AG09319 (cell line): ENCODE measurements at places on chromosomes 6 and 20.
A peak's percentile ranks its signal among the peaks of the same experiment; 100 is the strongest.

DNA sequence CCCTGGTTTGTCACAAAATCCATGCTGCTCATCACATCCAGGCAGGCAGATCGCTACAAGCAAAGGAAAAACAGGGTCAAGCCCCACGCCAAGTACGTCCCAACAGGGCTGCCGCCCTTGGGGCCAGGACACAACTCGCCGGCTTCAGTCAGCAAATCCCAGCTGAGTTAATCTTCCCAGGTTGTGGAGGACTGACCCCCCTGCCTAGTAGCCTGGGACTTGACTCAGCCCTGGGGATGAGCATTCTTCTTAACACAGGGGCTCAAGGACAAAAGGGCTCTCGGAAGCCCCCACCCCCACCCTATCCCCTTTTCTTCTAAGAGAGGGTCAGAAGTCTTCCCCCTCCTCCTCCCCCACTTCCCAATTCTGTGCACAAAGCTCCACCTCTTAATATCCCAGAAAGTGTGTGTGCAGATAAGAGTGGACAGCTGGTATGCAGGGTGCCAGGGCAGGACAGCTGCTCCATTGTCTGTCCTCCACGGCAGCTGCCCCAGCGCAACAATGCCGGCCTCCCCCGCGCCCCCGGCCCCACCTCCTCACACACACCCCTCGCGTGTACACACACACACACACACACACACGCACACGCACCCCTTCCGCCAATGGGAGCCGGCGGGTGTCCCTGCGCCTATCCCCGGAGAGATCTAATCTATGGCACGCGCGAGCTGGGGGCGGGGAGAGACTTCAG is 4.5 kb downstream of the DLL1 start:
- DNase-seq, result no peak

DNA sequence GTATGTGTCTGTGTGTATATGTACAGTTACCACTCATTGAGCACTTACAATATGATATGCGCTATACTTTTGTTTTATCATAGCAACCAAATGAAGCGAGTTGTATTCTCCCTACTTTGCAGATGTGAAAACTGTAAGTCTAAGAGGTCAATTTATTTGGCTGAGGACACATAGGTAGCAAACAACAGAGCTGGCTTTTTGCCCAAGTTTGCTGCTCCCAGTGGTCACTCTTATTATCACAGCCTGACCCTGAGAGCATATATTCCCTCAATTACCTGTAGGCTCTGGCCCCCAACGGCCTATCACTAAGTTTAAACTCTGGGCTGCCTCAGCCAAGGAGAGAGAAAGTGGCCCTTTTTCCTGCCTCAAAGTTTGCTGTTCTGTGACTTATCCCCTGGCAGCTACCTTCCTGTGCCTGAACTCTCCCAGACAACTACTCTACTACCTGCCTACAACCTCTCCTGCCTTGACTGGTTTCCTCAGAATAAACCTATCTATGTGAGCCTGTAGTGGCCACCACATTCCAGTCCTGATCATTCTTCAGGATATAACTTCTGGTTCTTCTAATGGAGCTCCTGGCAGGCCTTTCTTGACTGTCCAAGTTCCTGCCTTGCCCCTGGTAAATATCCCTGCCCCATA is 221.8 kb downstream of the FRK start:
- DNase-seq, result no peak

- no peak for DNase-seq
These were observed 17.6 kb downstream of the ARID1B start for GRCh38 chr6:156794546-156795354.

DNA sequence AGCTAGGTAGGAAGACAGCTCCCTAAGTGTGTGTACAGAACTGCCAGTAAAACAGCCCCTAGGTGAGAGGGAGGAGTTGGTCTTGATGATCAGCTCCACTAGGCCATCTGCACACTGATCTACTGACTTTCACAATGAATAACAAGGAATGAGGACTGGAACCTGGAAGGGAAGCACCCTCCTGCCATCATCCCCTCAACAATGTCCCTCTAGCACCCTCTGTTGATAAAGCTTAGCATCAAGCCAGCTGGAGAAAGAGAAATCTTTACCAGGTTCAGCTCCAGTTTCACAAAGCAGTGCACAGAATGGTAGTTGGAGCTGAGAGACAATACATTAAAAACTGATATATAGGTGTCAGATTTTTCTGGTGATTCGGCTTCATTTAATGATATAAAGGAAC is 57.2 kb upstream of the IRAK1BP1 start:
- peak; percentile 1 for DNase-seq

DNA sequence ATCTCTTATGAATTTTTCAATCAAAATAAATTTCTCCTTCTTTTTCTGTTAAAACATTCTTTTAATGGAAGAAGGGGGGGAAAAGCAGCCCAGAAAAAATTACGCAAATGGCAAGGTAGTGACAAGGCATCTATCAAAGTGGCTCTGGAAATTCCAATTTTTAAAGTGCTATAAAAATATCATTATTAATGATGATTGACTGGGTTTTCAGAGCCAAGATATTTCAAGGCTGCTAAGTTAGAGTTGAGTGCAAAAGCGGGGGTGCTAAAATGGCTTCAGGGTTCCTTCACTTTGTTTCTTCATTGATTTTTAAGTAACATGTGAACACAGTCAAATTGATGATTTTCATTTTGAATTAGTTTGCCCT is 171.6 kb upstream of the CITED2 start:
- no peak for DNase-seq

- no peak for DNase-seq
These were observed 96.9 kb upstream of the FOXQ1 start for GRCh38 chr6:1215023-1215422.

DNA sequence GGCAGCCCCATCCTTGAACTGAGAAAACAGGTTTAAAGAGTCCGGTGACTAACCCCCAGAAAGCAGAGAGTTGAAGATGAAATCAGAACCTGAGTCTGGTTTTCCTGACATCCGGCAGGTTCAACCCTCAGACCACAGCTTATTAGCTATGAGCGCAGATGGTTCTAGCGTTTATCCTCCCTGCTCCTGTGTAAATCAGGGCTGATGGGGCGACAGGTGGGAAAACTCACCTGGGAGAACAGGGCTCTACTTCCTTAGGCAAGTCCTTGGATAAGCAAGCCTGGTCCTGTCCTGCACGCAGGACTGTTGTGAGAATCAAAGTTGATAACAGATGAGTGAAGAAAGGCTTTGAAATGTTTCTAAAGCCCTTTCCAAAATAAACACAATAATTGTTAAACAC is 31.4 kb downstream of the GHRH start:
- no peak for DNase-seq

- DNase-seq, result no peak
These were observed 30.4 kb upstream of the PREX1 start for GRCh38 chr20:48858075-48858790.

DNA sequence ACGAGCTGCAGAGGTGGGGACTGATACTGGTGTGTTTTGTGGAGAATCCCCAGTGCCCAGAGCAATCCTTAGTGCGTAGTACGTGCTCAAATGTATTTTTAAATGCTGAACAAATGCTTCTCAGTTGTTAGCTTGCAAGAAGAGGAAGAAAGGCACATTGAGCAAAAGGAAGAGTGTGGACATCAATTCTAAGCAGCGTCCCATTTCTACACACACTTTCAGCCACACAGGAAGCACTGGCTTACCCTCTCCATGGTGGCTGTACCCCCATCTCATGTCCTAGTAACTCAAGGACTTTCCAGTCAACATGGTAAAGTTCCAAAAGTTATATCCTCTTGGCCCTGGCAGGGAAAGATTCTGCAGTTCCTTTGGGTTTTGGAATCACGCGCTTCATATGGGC is 98.8 kb upstream of the NXT1 start:
- no peak for DNase-seq

- DNase-seq, result no peak
These were observed 14.5 kb downstream of the ARHGAP18 start for GRCh38 chr6:129695373-129696027.

- DNase-seq, result no peak
These were observed 27.8 kb upstream of the CRIP3 start for GRCh38 chr6:43336382-43336781.

- peak; percentile 75 for DNase-seq
These were observed 16.0 kb downstream of the DSE start for GRCh38 chr6:116386581-116387299.

- DNase-seq, result no peak
These were observed 29.9 kb downstream of the EZR start for GRCh38 chr6:158789115-158789917.

DNA sequence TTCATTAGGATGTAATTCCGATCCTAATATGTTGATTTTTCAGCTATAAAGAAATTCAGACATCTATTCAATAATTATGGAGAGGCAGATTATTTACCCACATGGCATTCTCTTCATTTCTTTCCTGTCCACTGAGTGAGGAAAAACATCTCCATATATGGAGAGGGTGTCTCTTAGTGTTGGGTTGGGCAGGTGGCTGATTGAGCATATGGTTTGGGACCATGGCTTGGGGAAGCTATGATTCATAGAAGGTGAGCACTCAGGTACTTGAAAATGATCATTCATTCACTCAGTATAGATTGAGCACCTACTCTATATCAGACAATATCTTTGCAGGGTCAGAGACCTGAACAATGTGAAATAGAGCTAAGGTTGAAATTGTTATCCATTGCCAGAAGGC is 41.3 kb upstream of the IL20RA start:
- no peak for DNase-seq

GRCh38 chr6:152669895-152670294 is 27.8 kb upstream of the MYCT1 start:
- DNase-seq, result peak; percentile 8

- no peak for DNase-seq
These were observed 160.2 kb downstream of the QRSL1 start for GRCh38 chr6:106789428-106790148.

- no peak for DNase-seq
These were observed 9.9 kb upstream of the LSM14B start for GRCh38 chr20:62112368-62112767.

DNA sequence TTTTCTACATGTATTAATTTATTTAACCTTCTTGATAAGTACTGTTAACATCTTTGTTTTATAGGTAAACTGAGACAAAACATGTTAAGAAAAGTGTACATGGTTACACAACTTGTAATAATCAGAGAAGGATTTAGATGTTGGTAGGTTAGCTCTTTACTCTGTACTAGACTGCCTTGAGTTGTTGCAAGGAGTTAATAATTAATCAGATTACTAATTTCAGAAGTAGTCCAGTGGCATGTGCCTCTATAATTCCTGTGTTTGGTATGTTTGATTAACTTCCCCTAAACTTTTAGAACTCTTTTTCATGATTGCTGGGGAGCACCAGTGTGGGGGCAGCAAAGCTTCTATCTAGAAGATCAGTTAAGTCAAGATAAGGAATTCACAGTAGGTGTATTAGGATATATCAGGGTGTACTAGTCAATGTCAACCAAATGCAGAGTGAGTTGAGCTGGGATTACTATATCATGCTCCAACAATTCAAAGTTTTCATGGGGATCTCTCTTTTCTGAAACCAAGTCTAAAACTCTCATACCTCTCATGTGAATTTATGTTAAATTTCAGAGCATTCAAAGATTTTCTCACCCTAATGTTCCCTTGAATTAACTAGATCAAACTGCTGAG is 129.7 kb upstream of the AHI1 start:
- no peak for DNase-seq

- no peak for DNase-seq
These were observed 100.5 kb upstream of the QKI start for GRCh38 chr6:163313981-163314380.

GRCh38 chr6:162032620-162033019 is 694.9 kb downstream of the PRKN start:
- peak; percentile 2 for DNase-seq

DNA sequence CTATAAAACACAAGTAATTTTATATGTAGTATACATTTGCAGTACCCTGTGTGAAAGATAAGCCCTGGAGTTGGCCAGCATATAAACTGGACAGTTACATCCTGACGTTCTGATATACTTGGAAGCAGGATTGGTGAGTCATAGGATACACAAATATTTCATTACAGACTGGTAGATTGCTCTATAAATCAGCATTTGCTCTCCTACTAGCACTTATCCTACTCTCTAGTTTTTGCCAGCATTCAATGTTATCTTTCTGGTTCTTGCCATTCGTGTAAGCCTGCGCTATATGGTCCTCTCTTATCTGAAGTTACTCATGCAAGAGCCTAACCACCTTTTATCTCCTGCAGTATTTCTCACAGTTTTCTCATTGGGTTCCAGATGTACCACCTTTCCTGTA is 680.2 kb upstream of the MMS22L start:
- DNase-seq, result no peak

- no peak for DNase-seq
These were observed 396.3 kb downstream of the ZFAND3 start for GRCh38 chr6:38215651-38216311.

DNA sequence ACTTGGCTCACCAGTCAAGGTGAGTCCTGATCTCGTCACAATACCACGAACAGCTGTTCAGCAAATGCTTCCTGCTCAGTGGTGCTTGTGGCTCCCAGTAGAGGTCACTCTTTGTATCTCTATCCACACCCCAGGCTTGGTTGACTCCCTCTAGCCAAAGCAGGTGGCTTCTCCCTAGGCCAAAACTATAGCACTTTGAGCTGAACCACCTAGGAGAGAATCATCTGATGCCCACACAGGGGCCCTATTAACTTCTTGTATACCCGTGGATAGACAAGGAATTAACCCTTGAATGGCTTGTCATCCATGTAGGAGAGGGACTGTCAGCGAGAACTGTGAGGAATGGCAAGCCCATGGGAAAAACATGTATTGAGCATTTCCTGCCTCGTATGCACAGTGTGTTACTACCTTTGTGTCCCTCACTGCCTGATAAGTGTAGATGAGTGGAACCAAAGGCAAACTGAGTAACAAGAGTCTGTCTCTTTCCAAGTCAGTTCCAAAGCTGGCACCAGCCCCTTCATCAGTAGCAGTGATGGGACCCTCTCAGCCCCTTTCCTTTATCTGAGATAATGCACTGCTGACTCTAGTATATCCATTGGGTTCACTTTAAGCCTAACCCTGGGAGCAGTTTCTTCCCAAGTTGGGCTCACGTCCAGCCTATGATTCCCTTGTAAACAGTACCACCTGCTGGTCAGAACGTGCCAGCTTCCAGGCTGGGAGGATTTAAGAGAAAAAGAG is 42.5 kb downstream of the EIF2S2 start:
- DNase-seq, result peak; percentile 68

GRCh38 chr20:3686867-3687321 is 5.1 kb upstream of the ADAM33 start:
- peak; percentile 86 for DNase-seq

GRCh38 chr20:15240801-15241200 is 903.4 kb upstream of the FLRT3 start:
- no peak for DNase-seq

GRCh38 chr6:52420668-52421358 is 671 bp downstream of the EFHC1 start:
- no peak for DNase-seq

- DNase-seq, result no peak
These were observed 6.9 kb upstream of the PREP start for GRCh38 chr6:105409734-105410133.

- no peak for DNase-seq
These were observed 95.1 kb upstream of the SASH1 start for GRCh38 chr6:148247386-148248063.

GRCh38 chr20:18443886-18444285 is 22.9 kb downstream of the DZANK1 start:
- DNase-seq, result no peak

DNA sequence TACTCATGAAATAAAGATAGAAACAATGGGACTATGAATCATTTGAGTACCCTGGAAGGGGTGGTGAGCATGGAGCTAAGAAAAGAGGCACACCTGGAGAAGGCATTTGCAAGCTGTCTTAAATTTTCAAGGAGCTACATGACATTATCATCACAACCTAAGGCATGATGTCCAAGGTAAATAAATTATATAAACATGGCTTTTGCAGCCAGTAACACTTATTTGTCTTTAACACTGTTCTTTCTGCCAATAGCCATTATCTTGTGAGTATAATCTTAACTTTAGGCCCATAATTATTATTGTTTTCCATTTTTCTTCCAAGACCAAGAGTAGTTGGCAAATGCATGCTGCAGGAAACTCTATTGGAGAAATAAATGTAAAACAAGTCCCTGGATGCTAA is 63.7 kb downstream of the ALDH5A1 start:
- DNase-seq, result no peak
